ENCODE measurements at places on chromosomes 1 and 21. TPM values are rescaled to one million over a fixed set of nuclear protein-coding genes. Genes with fewer than 3 reads are reported as not detected.

ESPN gene
- not detected for total RNA-seq

KLHDC7A gene
- not detected for total RNA-seq

DNA sequence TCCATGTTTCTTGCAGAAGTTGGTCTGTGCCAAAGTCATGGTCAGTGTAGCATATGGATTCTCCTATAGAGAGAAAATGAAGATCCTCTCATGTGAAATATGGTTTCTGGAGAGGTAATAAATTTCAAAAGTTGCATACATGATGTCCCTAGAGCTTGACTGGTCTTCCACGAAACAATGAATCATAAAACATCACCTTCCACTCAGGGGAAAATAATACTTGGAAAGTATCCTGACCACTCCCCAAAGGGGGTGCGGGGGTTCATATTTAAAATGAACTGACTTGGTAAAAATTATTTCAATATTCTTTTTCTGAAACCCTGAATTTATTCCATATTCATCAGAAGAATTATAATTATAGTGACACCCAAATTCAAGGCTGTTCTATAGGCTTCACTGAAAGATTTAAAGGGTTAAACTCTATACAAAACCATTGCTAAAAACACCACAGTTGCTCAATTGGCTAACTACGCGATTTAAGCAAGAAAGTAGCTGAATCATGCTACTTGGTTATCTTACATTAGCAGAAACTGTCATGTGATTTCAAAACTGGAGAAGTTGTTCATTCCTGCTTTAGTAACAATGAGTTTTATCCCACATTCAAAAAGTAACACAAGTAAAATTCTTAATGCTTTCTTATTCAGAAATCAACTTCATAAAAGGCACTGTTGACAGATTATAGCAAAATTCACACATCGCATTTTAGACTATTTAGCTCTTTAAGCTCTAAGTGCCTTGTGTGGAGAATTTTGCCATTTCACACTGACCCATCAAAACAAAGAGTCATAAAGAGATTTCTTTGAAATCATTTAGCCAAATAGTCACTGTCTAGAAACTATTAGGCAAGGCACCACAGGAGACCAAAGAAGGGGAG lies 5.3 kb downstream of the CREG1 start:
- peak; percentile 80 for DNase-seq

GRCh38 chr1:198667807-198668206 lies 29.0 kb downstream of the PTPRC start:
- no peak for DNase-seq

- no peak for DNase-seq
These were observed 112.9 kb downstream of the PTPN14 start for GRCh38 chr1:214438530-214438929.

All from osteoblast (primary cell).